ENCODE measurements at places on chromosomes 7 and 10.

GRCh38 chr10:127943336-127943910 lies 36.5 kb downstream of the PTPRE start:
- DNase-seq: no peak

GRCh38 chr10:98270073-98270740 lies 2.2 kb upstream of the LOXL4 start:
- DNase-seq: no peak

DNA sequence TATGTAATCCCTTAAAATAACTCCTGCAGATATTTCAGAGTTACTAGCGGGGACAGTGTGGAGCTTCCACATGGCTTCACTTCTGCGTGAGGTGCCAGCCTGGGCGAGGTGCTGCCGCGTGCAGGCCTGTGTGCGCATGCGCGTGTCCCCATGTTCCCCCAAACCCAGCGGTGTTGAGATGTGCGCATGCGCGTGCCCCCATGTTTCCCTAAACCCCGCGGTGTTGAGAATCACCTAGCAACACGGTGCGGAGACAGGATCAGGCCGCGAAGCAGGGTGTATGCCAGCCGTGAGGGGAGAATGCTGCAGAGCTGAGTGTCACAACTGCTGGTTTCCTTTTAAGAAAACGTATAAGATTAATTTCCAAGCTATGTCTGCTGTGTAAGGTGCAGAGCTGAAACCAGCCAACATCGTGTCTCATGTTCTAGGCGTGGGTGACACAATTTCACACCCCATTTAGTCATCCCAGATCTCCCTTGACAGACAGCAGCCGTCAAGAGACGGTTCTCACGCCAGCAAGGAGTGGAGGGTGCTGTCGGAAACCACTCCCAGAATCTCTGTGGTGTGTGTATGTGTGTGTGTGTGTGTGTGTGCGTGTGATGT lies 71.9 kb upstream of the ADARB2 start:
- no peak for DNase-seq

DNA sequence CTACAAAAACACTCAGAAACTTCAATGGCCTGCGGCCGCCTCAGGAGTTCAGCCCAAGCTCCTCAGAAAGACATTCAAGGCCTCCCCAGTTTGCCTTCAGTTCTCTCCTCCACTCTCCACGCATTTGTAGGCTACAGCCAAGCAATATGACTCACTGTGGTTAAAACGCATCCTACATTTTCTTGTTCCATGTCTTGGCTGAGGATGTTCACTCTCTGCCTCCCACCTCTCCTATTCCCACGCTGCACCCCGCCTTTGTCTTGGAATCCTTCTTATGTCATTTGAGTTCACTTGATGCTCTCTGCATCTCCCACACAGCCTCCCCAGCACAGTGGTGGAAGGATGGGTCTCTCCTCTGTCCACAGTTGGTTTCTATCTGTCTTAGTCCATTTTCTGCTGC lies 184.8 kb downstream of the NPSR1 start:
- no peak for DNase-seq

DNA sequence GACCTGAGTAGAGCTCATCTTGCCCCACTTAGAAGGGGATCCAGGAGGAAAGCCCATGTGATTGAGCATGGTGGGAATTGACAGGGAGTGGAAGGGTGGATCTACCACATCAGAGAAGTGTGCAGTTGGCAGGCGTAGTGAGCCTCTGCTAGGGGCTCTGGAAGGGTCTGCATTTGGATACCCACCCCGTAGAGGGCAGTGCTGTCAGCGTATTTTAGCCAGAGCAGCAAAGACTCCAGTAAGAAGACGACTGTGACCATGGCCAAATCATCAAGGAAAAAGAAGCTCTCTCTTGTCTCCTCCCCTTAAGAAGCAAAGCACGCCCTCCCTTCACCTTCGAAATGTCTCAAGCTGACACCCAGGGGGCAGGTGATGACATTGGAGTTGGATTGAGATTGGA lies 68.8 kb upstream of the INHBA start:
- DNase-seq: no peak

- DNase-seq: no peak
Observed at GRCh38 chr10:62618054-62618453, 186.5 kb upstream of the ADO start.

DNA sequence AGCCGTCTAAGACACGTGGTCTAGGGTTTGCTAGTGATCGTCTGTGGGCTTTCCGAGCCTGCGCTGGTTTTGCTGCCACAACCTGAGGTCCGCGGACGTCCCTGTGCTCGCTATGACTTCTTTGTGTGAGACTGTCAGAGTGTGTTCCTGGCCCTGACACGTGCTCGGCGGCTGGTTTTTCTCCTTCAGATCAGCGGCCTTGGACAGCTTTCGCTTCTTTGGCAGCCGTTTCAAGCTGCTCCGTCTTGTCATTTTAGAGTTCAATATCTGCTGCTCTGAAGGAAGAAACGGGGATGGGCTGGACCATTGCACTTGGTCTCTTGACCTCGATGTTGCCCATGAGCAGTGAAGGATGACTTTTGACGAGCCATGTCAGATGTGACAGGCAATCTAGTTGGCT lies 147.3 kb downstream of the MGMT start:
- DNase-seq: no peak

- DNase-seq: no peak
Observed at GRCh38 chr7:115195208-115195607, 273.3 kb downstream of the MDFIC start.

GRCh38 chr7:2802101-2802500 lies 42.0 kb downstream of the GNA12 start:
- no peak for DNase-seq

DNA sequence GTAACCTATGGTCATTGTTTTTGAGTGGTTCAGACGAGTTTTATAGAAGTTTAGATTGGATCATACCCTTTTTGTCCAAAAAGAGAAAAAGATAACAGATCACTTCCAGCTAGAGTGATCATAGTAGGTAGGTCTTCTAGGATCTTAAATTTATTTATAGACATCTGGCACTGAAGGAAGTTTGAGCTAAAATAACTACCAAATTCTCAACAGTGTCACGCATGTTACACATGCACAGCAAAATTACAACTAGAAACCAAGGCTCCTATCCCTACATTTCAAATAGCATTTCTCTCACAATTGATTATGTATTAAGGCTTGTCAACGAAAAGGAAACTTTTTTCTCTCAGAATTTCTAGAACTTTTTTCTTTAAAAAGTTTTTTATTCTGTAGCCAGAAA lies 2.3 kb downstream of the CALU start:
- no peak for DNase-seq

GRCh38 chr7:89605362-89605761 lies 548.9 kb upstream of the STEAP1 start:
- no peak for DNase-seq

DNA sequence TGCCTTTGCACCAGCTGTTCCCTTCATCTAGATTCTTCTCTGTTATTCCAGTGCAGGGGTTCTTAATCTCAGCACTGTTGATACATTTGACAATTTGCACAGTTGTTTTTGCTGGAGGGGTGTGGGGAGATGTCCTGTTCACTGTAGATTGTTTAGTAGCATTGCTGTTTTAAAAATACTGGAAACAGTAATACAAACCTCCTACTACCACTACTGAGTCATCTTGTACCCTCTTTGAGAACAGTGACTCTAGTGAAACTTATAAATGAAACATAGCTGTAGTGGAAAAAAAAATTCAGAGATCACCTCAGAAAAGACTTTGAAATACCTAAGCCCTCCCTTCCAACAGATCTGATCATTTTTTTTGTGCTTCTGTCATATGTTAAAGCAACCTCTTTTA lies 154.8 kb upstream of the TMEM196 start:
- no peak for DNase-seq

DNA sequence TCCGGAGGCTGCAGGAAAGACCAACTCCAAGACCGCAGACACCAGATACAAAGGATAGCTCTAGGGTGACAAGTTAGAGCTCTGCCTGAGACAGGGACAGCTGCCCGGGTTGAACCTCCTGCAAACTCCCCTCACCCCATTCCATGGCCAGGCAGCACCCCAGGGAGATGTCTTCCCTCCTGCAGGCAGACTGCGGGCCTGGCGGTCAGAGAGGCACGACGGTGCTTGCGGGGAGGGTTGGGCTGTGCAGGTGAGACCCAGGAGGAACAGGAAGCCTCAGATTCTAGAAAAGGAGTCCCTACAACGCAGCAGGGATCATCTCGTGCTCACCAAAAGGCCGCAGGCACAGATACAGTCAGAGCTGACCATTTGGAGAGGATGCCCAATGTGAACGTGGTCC lies 34.6 kb downstream of the CARD11 start:
- no peak for DNase-seq

DNA sequence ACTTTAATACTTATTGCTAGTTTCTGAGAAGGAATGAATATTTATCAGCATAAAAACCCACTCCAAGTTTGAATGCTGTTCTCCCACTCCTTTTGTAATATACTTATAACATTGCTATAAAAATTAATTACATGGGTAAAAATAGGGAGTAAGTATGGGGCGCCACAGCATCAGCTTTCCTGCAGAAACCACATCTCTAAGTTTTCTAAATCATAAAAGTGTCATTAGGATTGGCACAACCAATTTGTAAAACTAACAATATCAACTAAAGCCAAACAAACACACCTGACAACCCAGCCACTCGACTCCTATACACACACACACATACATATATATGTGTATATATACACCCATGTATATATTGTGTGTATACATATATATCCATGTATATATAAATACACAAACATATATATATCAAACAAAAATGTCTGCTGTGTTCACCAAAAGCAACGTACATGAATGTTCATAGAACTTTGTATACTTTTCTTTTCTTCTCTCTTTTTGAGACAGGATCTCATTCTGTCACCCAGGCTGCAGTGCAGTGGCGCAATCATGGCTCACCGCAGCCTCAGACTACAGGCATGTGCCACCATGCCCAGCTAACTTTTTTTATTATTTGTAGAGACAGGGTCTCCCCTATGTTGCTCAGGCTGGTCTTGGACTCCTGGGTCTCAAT lies 14.8 kb upstream of the LRRC17 start:
- DNase-seq: no peak

GRCh38 chr7:28068811-28069216 lies 111.8 kb downstream of the JAZF1 start:
- DNase-seq: no peak

DNA sequence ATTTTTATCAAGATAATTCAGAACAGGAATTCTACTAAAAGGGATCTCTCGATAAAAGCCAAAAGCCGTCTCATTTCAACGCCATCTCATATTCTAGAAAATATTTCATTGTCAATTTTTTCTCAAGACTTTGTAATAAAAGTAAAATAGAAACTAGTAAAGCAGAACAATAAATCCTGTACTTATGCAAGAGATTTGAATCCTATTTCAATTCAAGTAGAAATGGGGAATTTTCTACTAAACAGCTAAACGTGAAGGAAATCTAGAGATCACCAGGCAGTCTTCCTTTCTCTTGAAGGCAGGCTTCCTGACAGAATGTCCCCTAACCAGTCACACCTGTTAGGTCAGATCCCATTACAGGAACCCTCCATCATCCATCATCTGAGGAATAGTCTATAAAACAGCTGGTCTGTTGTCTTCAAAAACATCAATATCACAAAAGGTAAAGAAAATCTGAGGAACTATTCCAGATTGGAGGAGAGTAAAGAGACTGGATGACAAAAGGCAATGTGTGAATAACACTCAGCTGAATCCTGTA lies 23.7 kb downstream of the USP6NL start:
- no peak for DNase-seq

GRCh38 chr7:104961821-104962220 lies 52.2 kb upstream of the KMT2E start:
- no peak for DNase-seq

GRCh38 chr7:151999424-152000090 lies 25.9 kb upstream of the GALNT11 start:
- no peak for DNase-seq

DNA sequence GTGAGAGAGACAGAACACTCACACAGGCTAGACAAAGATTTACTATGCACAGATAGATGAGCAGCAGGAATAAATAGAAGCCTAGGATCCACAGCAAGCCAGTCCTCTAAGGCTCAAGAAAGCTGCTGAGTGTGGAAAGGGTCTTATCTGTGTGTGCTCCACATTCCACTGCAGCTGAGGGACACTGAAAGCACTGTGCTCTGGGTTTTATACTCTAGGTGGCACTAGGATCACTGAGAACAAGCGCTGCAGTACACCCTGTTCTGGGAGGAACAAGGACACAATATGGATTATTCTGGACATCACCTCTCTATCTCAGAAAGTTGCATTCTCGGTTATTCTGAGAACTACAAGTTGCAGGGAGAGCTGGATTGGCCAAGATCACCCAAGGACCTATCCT lies 4.9 kb upstream of the KLHL7 start:
- DNase-seq: no peak

DNA sequence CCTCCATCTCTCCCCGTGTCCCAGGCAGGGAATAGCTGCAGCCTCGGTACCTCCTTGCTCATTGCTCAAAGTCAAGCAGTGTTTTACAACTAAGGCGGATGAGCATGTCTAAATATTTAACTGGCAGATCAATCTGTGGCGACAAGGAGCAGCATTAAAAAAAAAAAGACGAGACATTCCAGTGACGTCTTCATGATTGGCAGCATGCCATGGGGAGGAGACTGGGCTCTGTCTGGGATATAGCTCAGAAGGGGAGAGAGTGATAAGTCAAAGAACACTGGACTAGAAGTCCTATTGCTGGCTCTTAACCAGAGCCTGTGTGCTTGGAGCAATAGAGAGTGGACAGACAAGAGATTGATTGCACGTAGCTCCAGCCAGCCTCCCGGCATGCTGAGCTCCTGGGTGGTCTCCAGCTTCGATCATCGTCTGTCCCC lies 287.5 kb upstream of the PODXL start:
- DNase-seq: no peak

DNA sequence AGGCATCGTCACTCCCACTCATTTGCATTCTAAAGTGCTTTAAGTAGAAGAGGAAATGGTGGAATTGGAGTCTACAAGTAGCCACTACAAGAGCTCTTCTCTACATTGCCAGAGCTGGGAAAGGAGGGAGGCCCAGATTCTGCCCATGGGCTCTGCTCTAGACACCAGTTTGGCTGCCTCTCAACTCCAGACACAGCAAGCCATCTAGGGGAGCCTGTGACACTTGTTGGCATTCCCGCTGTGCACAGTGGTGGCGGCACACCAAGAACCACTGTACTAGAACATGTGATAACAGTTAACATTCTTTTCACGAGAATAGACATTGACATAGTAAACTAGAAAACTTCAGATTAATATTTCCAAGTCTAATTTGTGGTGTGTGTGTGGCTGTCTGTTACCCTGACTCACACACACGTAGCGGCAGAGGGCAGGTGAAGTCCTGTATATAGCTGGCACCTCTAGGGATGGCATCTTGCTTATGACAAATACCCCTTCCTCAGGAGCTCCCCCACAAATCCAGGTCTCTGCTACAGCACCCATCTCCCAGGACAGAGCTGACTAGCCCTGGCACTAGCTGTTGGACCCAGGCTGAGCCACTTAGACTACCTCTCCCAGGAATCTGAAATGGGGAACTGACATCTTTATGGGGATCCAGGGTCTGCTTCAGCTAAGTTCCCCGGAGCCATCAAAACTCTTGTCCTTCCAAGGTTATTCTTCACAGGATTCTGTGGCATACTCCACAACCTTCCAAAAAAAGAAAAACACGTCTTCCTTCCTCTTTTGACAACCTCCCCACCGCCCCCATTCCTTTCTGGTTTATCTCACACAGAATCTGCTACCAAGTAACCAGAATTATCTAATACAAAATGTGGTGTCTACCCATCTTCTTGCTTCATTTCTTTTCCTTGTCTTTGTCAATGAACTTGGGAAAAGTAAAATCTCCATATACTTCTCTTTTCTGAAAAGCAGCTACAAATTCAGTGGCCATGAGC lies 54.7 kb upstream of the MRLN start:
- no peak for DNase-seq
